ENCODE measurements at places on chromosomes 4 and X.
A peak's percentile ranks its signal among the peaks of the same experiment; 100 is the strongest.

DNA sequence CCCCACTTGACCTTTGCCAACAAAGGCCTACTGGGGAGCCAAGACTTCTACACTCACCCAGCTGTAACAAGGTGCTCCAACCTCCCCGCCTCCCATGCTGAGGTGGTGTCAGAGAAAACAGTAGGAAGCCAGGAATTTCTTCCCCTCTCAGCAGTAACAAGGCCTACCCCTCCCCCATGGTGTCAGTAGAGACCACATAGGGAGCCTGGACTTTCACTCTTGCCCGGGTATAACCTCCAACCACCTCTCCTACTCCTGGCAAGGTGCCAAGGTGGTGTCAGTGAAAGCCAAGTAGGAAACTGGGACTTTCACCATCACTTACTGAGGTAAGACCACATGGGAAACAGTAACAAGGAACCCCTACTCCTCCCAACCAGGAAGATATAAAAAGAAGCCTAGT lies 93.1 kb downstream of the SLC16A2 start:
- DNase-seq = no peak

- DNase-seq = no peak
Measured at GRCh38 chr4:1622956-1623355, 61.2 kb downstream of the FAM53A start.

DNA sequence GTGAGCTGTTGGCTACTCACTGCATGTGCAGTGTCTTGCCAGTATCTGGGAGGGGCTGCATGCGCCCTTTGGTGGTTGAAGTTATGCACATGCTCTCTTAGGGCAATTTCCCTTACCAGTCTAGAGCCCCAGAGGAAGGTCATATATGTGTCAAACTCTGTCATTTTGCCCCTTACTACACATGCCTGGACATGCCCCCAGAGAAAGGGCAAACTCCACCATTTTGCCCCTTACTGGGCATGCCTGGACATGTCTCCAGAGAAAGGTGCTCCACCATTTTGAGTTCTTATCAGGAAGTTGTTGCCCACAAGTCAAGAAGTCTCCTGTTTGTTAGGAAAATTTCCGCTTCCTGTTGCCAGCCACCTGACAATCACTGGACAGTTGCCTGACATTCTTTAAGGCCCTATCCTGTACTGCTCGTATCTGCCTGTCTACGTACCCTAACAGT lies 56.4 kb upstream of the PLAC8 start:
- DNase-seq = peak; percentile 12

GRCh38 chr4:26493461-26493860 lies 3.2 kb upstream of the CCKAR start:
- no peak for DNase-seq

DNA sequence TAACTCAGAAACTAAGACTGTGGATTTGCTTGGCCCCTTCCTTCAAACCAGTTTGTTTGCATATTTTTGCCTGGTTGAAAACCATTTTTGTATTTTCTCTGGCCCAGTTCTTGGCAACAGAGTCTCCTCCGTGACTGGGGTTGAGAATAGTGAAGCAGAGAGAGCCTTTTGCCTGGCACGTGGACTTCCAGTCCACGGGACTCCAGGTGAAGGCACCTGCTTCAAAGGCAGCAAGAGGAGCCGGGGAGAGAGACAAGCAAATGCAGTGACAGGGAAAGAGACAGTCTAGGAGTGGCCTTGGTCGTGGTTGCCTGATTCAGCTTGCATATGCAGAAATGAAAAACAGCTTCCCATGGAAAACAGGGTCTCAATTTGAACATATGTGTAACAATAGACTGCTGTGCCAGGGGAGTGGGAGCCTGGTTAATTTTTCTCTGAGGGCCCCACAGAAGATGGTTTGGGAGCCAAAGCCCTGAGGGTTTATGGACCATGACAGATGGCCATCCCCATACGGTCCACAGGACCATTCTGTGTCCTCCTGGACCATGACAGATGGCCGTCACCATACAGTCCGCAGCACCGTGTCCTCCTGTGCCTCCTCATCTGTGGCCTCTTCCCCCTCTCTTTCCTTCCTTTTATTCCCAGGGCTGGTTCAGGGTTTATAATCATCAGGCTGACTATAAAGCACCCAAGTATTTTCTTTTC lies 272.2 kb upstream of the RASGEF1B start:
- DNase-seq = no peak

- peak; percentile 40 for DNase-seq
Measured at GRCh38 chr4:155724731-155725130, 34.1 kb upstream of the GUCY1B1 start.

- DNase-seq = no peak
Measured at GRCh38 chrX:38662640-38663039, 101.3 kb downstream of the TSPAN7 start.

DNA sequence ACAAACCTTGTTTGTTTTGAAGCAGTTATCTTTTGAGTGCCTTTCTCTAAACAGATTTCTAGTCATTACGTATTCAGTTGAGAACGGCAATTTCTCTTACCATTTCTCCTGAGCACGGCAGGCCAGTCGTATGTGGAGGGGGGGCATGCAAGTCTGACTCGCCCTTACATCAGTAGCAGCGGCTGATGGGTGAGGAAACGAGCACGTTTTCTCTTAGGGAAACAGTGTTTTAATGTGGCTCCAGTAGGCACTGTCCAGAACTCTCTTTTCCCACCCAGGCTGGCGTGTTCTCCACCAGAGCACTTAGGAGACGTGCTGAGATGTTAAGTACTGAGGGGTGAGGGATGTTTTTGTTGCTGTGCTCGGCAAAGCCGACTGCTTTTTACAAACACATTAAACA lies 240.5 kb downstream of the STIM2 start:
- DNase-seq = no peak

- no peak for DNase-seq
Measured at GRCh38 chr4:115433491-115433890, 320.1 kb upstream of the NDST4 start.

DNA sequence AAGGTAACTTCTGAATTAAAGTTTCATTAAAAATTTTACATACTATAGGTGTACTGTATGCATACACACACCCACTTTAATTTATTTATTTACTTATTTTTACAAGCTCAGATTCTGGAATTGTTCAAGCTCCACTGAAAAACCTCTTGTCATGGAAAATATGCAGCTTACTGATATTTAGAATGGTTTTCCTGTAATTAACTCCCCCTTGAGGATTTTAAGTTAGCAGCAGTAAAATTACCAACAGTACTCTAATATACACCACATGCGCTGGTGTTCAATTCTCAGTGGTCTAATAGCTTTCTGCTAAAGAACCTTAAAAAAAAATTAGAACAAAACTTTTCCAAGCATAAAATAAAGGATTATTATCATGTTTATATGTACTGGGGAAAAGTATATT lies 12.0 kb downstream of the MAB21L2 start:
- DNase-seq = peak; percentile 34

DNA sequence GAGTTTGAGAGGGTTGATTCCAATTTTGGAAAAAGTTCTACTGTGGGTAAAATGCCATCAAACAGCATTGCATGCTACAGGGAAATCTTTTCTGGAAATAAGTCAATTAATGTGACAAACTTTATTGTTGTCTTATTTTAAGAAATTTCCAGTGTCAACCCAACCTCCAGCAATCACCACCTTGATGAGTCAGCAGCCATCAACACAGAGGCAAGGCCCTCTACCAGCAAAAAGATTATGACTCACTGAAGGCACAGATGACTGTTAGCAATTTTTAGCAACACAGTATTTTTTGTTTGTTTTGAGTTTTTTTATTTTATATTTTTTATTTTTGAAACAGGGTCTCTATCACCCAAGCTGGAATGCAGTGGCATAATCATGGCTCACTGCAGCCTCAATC lies 165.4 kb upstream of the C1QTNF7 start:
- peak; percentile 41 for DNase-seq

DNA sequence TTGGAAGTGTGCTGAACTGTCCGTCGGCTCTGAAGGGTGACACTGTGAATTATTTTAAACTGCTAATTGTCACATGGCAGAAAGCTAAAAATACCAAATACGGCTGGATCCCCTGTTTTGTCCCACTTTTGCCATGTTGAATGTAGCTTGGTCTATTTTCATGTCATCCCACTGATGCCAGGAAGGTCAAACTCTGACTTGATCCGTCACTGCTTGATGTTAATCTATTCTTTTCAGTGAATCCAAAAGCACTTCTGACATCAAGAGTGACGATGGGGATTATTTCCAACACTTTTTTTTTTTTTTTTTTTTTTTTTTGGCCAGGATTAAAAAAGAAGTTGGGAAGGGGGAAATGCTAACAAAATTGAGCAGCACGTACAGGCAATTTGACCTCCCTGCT lies 734.6 kb upstream of the TENM3 start:
- DNase-seq = no peak

GRCh38 chr4:102620697-102621497 lies 119.7 kb downstream of the NFKB1 start:
- DNase-seq = peak; percentile 74

DNA sequence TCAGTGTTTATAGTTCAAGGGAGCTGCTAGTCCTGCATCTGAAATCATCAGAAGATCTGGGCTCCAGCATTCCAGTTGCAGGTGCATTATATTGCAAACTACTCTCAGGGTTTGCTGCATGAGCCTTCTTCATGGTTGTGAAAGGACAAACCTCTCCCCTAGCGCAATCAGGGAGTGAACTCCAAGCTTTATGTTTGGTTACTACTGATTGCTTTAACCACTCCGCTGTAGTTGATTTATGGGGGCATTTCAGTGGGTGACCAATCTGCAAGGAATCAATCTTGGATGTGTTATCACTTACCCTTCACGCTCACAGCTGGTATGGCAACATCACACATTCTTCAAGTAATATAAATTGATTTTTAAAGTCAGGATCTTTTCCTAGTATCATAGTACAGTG lies 552.1 kb downstream of the SPOCK3 start:
- DNase-seq = no peak

DNA sequence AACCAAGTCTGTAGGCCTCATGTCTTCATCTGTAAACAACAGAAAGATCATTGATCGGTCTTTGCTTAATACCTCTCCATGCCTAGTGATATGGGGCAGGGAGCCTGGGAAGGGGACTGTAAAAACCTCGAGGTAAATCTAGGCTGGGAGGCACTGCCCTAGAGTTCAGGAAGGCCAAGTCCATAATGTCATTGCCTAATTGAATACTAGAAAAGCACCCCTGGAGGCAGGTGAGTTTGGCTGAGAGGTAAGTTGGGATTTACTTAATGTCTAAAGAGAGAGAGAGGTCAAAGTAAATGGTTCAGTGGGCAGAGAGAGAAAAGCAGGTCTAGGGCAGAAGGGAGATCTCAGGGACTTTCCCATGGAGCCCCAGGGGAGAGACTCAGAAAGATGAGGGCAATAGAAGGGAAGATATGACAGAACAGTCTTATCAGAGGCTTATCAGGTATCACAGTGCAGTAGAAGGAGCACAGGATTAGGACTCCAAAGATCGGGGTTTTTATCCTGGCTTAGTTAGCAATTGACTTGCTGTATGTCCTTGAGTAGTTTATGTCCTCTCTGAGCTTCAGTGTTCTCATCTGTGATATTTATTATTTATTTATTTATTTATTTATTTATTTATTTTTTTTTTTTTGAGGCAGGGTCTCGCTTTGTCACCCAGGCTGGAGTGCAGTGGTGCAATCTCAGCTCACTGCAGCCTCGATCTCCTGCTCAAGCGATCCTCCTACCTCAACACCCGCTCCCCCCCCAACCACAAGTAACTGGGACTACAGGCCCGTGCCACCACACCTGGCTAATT lies 85.2 kb downstream of the SLC16A2 start:
- no peak for DNase-seq

DNA sequence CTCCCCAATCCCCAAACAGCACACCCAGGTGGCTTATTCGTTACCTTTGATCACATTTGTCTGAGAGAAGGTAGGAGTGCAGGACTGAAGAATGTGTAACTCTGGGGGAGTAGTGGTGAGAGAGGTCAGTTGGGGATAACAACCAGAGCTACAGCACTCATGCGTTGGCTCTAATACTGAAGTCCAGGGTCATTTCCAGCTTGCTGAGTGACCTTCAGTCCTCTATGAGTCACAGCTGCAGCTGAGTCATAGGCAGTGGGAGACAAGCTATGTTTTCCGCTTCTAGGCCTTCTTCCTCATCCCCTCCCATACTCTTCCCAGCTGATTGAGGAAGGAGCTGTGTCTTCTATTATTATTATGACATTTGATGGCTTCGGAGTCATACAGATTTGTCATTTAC lies 31.6 kb upstream of the CT47C1 start:
- peak; percentile 93 for DNase-seq

DNA sequence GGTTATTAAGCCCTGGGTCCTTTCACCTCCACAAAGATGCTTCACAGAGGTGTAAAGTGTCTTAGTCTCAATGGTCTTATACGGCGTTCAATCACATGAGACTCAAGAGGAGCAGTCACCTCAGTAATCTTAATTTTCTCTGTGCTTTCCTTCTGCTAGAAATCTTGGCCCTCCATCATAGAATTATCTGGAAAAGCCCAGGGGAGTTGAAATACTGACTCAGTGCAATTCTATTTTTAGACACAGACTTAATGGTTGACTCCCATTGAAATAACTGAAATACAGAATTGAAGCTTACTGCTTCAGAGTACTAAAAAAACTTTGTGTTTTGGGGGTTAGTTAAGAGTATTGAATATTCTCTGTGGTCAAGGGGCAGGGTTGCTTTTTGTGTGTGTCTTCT lies 94.5 kb upstream of the IL15 start:
- DNase-seq = peak; percentile 52

- DNase-seq = peak; percentile 13
Measured at GRCh38 chr4:20847124-20847747, 147.0 kb downstream of the PACRGL start.

GRCh38 chr4:186225848-186226247 lies 1.5 kb upstream of the KLKB1 start:
- DNase-seq = no peak

DNA sequence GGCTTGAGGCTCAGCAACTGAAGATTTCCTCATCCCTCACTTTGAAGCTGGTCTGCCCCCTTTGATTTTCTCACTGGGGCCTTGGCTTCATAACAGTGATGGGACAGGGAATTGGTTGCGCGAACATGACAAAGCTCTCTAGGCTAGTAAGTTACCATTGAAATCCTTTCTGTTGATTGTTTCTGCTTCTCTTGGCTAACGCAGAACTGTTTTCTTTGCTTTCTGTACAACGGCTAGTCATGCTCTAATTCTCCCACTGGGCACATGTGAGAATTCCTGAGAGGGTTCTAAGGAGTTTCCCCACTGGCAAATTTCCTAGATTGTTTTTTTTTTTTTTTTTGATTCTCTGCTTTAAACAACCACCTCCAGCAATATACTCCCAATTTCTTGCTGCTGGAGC lies 738.6 kb downstream of the PCDH7 start:
- DNase-seq = peak; percentile 86

- no peak for DNase-seq
Measured at GRCh38 chrX:48831909-48832291, 3.5 kb downstream of the PCSK1N start.
